Stimulated activated CD4-positive, alpha-beta T cell treated with anti-CD3 and anti-CD28 coated beads, TNF-alpha, amount 100 ng/mL, for 4 hours (primary cell): ENCODE measurements at places on chromosomes 16 and 17.

DNA sequence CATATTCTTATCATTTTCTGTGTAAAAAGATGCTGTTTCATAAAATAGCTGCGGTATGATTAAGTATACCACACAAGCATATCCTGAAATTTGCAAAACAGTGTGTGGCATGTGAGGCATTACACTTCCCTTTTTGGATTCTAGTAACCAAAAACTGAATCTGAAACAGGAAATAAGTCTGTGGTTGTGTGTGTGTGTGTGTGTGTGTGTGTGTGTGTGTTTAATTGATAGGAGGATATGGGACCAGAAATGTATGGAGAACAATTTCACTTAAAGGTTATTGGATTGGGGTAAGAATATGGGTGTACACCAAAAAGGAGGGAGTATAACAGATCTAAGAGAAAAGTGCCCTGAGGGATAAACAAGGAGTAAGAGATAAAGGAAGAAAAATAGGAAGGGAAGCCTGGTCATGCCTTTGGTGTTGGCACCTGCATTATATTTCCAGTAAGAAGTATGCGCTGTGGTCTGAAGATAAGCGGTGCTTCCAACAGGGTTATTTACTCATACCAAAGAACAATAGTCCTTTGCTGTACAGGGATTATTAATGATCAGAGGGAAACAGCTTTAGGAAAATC is 4.0 kb downstream of the LYRM1 start:
- DNase-seq, result peak; percentile 5

GRCh38 chr17:34146440-34147043 is 108.5 kb upstream of the CCL2 start:
- peak; percentile 4 for DNase-seq

- no peak for DNase-seq
Measured at GRCh38 chr17:79944821-79945391, 90.8 kb downstream of the TBC1D16 start.

GRCh38 chr16:64309398-64310110 is 812.3 kb downstream of the CDH11 start:
- no peak for DNase-seq

DNA sequence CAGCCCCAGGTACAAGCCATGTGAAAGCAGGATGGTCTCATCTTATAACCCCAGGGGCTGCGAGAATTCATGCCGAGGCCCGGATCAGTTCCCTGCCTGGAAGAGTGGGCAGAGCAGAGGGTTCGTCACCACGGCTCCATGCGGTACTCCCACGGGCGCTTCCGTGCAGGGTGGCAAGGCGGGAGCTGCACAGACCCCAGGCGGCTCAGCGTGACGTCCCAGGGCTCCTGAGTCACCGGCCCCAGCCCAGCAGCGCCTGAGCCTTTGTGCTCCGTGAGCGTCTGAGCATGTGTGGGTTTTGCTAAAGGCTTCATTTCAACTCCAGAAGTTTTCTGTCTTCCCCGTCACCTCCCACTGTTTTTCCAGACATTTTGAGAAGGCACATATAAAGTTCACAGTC is 71.2 kb upstream of the CHMP6 start:
- no peak for DNase-seq

GRCh38 chr16:27202923-27203506 is 311 bp upstream of the KDM8 start:
- DNase-seq, result peak; percentile 81

- DNase-seq, result no peak
Measured at GRCh38 chr16:26583803-26584202, 482.9 kb upstream of the C16orf82 start.

- DNase-seq, result no peak
Measured at GRCh38 chr16:74832228-74832627, 57.6 kb upstream of the FA2H start.

- DNase-seq, result no peak
Measured at GRCh38 chr17:14741491-14741890, 440.6 kb downstream of the HS3ST3B1 start.

GRCh38 chr17:43826206-43826605 is 6.7 kb downstream of the MPP3 start:
- no peak for DNase-seq

DNA sequence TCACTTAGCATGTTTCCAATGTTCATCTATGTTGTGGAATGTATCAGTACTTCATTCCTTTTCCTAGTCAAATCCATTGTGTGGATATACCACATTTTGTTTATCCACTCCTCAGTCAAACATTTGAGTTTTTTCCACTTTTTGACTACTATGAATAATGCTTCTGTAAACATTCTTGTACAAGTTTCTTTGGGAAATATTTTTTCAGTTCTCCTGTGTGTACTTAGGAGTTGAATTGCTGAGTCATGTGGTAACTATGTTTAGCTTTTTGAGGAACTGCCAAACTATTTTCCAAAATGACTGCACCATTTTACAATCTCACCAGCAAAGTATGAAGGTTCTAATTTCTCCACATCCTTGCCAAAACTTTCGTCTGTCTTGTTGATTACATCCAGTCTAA is 223.7 kb upstream of the AXIN2 start:
- DNase-seq, result no peak

DNA sequence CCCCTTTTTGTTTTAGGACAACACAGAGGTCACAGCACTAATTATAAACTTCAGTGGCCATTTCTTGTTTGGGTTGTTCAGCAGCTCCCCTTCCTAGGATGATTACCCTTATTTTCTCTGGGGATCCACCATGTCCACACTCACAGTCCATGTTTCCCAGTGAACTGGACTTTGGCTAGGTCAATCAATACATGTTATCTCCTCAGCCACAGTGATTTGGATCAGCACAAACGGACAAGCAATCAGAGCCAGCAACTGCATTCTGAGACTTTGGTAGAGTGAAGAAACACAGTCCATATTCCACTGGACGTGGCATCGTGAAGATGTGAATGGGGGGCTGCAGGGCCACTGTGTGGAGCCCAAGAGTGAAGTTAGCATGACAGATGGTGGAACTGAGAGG is 4.6 kb downstream of the TMEM220 start:
- DNase-seq, result no peak

DNA sequence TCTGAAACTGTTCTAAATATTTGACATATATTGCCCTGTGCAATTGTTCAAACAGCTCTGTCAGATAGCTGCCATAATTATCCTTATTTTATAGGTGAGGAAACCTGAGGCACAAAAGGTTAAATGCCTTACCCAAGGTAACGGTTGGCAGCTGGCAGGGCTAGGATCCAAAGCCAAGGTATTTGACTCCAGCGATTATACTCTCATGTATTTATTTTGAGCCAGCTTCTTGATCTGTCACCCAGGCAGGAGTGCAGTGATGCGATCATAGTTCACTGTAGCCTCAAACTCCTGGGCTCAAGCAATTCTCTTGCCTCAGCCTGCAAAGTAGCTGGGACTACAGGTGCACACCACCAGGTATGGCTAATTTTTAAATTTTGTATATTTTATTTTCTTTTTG is 7.2 kb downstream of the ENO3 start:
- DNase-seq, result no peak

DNA sequence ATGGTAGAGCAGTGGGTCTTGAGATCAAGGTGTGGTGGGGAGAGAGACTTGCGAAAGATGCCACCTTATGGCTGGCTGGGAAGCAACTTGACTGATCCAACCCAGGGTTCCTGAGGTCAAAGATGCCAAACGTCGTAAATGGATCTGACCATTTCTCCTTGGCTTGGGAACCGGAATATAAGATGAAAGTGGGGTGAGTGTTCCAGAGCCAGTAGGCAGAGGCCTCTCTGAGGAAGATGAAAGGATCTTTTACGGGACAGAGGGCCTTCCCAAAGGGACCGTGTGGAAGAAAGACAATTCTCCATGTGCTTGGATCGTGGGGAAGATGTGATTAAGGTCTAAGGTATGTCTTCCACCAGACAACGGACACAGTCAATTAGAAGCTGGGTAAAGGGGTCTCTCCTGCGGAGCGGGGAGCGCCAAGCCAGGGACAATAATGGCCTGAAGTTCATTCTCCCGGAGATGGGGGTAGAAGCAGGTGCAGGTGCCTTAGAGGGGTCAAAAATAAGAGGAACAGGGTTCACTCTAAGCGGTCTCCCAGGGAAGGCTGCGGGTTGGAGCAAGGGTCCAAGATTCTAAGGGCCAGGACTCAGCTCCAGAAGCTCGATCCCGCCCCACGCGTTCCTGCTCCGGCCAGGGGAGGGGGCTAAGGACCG is 800 bp downstream of the FXR2 start:
- DNase-seq, result no peak

DNA sequence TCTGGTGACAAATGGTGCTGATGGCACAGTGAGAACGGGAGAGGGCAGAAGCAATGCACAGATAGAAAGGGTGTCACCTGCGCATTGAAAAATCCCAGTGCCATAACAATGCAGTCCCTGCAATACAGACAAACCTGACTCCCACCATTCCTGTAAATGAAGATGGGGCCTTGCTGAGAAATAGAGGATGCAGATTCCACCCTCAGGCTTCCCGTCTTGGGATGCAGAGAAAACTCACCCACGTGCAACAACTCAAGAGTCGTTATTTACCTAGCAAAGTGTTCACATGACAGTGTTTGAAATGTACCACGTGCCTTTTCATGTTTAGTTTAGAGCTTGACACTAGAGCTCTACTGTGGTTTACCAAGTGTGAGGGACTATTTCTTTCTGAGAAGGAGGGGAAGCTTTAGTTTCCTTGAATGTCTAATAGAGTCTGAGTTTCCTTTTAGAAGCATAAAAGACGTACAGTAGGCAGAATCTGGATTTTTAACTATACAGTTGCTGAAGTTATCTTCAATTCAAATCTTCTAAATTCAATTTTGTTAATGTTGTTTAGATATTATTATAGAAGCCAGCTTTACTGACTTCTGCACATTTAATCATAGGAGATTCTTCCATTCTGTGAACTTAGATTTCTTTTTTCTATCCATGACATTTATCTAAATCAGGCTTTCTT is 35.6 kb downstream of the WWOX start:
- DNase-seq, result no peak

DNA sequence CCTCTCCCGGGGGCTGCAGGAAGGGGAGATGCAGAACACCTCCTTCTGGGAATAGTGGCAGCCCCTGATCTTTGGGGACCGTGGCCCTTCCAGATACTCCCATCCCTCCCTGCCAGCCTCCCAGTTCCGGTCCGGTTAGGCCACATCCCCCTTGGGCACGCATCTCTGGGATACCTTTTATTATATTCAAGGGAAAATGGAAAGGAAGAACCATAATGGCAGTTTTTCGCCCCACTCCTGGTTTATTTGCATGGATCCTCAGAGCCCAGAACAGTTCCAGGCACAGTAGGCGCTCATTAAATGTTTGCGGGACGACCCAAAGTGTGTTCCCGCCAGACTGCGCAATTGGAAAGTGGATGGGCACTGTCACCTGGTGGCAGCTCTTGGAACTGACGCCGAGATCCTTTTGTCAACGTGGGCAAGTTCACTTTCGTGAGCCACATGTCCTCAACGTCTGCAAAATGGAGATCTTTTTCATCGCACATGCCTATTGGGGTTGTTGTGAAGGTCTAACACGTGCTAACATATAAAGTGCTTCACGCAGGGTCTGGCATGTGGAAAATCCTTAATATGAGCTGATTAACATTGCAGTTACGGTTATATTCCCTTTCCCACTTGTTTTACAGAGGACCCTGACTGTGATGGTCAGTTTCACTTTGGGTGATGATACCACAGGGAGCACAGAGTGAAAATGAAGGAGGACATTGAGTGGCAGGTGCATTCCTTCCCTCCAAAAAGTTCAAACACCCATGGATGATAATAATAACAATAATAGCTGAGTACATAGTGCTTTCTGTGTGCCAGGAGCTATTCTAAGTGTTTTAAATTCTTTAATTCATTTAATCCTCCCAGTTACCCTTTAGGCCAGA is 1.7 kb upstream of the GPRC5B start:
- DNase-seq, result peak; percentile 71

DNA sequence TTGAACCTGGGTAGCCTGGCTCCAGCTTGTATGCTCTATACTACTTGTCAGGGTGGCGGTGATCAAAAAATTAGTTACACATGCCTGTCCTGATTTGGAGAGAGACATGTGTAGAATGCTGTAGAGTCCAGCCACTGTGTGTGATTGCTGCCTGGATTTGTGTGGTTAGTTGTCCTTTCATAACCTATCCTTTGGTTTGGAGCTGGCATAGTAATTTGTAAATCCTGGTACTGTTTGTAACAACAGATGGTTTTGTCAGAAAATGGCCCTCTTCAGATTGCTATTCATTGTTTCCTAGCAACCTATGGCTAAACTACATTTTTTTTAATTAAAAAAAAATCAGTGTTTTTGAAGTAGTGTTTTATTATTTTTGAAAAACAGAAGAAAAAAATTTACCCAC is 30.5 kb downstream of the ETV4 start:
- no peak for DNase-seq

GRCh38 chr16:14472357-14472756 is 157.7 kb downstream of the PARN start:
- DNase-seq, result no peak

DNA sequence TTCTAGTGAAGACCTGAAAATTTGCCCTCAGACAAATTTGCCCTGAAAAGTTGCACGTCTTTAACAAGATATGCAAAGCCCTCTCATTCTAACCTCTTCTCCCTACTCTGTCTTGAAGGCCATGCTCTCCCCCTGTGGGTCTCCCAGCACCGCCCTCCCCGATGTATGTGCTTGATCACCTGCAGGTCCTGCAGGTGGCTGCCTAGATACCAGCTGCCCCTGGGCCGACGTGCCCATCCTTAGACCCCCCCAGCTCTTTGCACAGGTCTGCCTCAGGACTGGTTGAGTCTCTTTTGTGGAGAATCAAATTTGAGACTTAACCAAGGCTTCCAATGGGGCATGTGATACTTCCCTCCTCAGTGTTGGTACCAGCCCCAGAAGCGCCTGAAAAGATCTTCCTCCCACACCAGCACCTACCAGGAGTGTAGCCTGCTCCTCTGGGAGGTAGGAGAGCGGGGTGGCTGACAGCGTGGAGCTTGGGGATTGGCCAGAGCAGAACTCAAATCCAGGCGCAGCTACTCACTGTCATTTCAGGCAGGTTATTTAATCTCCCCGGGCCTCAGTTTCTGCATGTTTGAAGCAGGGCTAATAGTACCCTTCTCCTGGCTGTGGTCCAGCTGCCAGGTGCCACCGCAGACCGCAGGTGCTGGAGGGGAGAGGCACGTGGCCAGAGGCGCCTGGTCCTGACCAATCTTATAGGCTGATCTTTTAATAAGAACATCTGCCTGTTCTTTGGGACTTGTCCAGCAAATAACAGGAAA is 4.5 kb upstream of the MRPL38 start:
- DNase-seq, result no peak

DNA sequence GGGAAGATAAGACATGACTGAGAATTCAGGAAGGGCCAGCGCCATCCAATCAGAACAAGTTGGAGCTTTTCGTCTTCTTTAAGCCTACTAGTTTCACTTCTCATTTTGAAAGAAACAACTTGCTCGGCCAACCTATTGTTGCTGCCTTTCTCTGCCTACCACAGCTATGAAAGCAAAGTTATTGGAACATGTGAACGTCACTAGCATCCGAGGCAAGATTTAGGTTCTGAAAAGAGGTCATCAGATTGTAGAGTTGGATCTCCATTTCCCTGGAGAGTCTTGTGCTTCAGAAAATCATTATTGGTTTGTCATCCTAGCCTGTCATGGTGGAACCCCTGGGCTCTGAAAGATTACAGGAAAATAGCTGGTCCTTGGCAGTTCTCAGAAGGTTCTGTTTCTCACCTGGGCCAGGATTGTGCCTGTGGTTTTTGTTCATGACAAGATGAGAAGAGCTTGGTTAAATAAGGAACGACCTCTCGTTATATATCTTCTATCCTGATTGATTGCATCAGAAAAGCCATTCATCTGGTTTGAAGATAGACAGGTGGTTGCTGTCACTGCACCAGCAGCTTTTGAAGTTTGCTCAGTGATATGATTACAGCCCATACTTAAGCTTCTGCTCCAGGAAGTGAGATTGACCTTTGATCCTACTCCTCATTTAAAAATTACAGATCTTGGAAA is 25.3 kb downstream of the CDH13 start:
- DNase-seq, result no peak

- DNase-seq, result no peak
Measured at GRCh38 chr17:81960130-81960958, 643 bp downstream of the NOTUM start.
